Activated naive CD4-positive, alpha-beta T cell treated with anti-CD3 and anti-CD28 coated beads for 36 hours (primary cell): ENCODE measurements at places on chromosomes 5 and 9. TPM values are rescaled to one million over a fixed set of nuclear protein-coding genes. Genes with fewer than 3 reads are reported as not detected.

Gene PCDHA2
- not detected for total RNA-seq

Gene SLC36A2
- not detected for total RNA-seq

Gene HEMGN
- 1.9 TPM for total RNA-seq

Gene IL3
- total RNA-seq = not detected

Gene OBP2B
- not detected for total RNA-seq

DNA sequence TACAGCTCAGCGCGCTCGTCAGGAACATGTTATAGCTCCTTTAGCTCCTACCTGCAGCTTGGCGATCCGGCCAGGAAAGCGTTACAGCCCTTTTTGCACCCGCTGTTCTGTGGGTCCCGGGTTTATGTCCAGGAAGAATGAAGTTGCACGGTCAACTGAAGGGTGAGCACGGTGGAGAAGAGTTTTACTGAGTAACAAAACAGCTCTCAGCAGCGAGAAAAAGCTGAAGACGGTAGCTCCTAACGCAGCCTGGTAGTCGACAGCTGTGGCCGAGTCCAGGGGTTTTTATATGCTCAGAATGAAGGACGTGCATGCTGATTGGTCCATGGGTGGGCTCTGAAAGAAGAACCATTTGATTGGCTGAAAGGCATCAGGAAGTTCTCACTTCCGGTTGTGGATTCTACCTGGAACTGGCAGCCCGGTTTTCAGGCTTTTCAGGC is 1830.1 kb upstream of the NUDT12 start:
- H3K4me1 ChIP-seq = no peaks in the 10 kb centered on the region
- DNase-seq = no peak
- no peaks in the 10 kb centered on the region for H3K27me3 ChIP-seq
- no peak overlapping the region for H3K4me3 ChIP-seq
- H3K27ac ChIP-seq = no peak overlapping the region
- H3K36me3 ChIP-seq = no peaks in the 10 kb centered on the region

GRCh38 chr9:123927625-123928532 is 2.0 kb downstream of the DENND1A start:
- peaks cover 10% of the 10 kb centered on the region for H3K36me3 ChIP-seq
- peaks cover 39% of the 10 kb centered on the region for H3K4me1 ChIP-seq
- no peaks in the 10 kb centered on the region for H3K27me3 ChIP-seq
- H3K27ac ChIP-seq = peak overlapping the region; percentile 4

DNA sequence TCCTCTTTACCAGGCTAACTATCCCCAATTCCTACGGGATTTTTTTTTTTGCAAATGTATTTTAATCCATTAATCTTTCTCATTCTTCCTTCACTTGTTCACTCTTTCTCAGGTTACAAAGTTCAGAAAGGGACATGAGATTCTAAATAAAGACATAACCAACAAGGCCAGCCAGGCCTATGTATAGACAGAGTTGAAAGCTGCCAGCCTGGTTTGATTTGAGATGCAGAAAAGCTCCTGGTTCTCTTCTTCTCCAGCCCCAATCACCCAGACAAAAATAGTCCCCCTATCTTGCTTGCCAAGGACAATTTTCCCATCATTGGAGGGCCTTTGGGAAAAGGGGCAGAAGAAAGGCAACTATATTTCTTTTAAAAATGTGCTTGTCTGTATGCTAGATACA is 398.8 kb downstream of the NFIB start:
- H3K27ac ChIP-seq = no peak overlapping the region
- H3K4me3 ChIP-seq = no peak overlapping the region
- DNase-seq = no peak
- no peaks in the 10 kb centered on the region for H3K36me3 ChIP-seq
- no peaks in the 10 kb centered on the region for H3K27me3 ChIP-seq

DNA sequence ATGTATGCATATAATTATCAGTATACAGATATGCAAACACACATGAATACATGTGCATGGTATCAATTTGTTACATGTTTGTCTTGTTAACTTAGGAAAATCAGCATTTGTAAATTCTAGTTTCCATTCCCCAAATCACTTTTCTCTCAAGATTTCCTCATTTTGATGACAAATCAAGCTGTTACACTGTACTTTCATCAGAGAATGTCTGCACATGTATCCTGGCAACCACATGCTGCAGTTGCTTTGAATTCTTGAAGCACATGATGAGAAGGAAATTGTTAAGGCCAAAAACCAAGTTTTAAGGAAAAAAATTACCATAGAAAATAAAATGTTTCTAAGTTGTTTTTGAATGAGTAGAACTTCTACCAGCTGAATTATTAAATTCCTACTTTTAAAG is 1834.5 kb downstream of the EFNA5 start:
- no peak overlapping the region for H3K4me3 ChIP-seq
- no peaks in the 10 kb centered on the region for H3K36me3 ChIP-seq
- DNase-seq = no peak
- H3K27me3 ChIP-seq = no peaks in the 10 kb centered on the region
- no peak overlapping the region for H3K27ac ChIP-seq

DNA sequence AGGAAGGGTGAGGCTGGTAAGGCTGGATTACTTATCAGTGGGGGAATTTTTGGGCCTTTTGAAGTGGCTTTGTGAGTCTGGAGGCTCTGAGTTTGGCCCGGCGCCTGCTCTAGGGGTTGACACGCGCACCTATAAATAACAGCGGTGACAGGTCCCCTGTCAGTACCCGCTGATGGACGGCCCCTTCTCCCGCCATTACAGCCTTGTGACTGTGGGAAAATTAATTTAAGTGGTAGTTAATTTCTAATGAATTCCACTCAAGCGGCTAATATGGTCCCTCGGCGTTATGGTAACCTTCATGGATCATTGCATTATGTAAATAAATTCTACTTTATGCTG is 16.5 kb downstream of the MRPL36 start:
- peaks cover 3% of the 10 kb centered on the region for H3K27me3 ChIP-seq
- no peak for DNase-seq
- peaks cover 1% of the 10 kb centered on the region for H3K4me1 ChIP-seq
- no peaks in the 10 kb centered on the region for H3K36me3 ChIP-seq

DNA sequence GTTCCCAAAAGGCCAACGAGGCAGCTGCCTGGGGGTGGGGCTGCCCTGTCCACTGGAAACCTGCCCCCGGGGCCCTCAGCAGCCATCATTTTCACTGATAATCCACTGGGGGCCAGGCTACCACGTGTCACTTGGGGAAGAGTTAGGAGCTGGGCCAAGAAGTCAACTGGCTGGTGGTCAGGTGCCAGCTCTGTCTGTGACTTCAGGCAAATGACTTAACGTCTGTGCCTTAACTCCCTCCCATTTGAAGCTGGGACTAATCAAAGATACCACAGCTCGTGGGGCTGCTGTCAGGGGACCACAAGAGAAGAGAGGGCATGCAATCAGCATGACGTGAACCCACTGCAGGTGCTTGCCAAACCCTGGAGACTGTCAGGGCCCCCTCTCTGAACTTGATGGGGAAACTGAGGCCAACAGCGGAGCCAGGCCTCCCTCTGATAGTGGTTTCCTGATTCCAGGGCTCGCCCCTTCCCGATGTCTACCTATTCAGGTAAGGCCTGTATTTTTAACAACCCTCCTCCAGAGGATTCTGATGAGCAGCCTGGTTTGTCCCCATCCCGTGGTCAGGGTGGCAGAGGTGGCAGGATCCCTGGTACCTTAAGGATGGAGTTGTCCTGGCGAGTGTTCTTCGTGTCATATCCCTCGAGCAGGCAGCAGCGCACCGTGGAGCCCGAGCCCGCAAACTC is 12.3 kb upstream of the DPM2 start:
- H3K4me3 ChIP-seq = no peak overlapping the region
- no peak for DNase-seq
- peaks cover 73% of the 10 kb centered on the region for H3K4me1 ChIP-seq
- H3K27ac ChIP-seq = peak overlapping the region; percentile 84
- H3K36me3 ChIP-seq = peaks cover 11% of the 10 kb centered on the region

GRCh38 chr5:81856948-81857928 is 106.3 kb upstream of the SSBP2 start:
- H3K27me3 ChIP-seq = no peaks in the 10 kb centered on the region
- H3K4me1 ChIP-seq = peaks cover 25% of the 10 kb centered on the region
- H3K4me3 ChIP-seq = no peak overlapping the region
- peak; percentile 37 for DNase-seq
- no peaks in the 10 kb centered on the region for H3K36me3 ChIP-seq
- no peak overlapping the region for H3K27ac ChIP-seq

- H3K36me3 ChIP-seq = no peaks in the 10 kb centered on the region
- no peak overlapping the region for H3K27ac ChIP-seq
- no peak overlapping the region for H3K4me3 ChIP-seq
- DNase-seq = no peak
Observed at GRCh38 chr5:80975065-80975464, 14.9 kb downstream of the RASGRF2 start.
